A549 treated with ZK216348 at 1 μM for 4 hours (cell line): ENCODE measurements at places on chromosomes 1 and 21. TPM values are rescaled to one million over a fixed set of nuclear protein-coding genes. Genes with fewer than 3 reads are reported as not detected.

EDARADD gene
- total RNA-seq, result 2.8 to 3.3 TPM (median 3.1 TPM) in 5 replicates

HTR1D gene
- total RNA-seq, result 12.6 to 18.2 TPM (median 15.3 TPM) in 5 replicates

KCNJ9 gene
- total RNA-seq, result not detected in 5 replicates

GJA4 gene
- total RNA-seq, result not detected in 5 replicates
